ENCODE measurements at places on chromosomes 6 and 20.

DNA sequence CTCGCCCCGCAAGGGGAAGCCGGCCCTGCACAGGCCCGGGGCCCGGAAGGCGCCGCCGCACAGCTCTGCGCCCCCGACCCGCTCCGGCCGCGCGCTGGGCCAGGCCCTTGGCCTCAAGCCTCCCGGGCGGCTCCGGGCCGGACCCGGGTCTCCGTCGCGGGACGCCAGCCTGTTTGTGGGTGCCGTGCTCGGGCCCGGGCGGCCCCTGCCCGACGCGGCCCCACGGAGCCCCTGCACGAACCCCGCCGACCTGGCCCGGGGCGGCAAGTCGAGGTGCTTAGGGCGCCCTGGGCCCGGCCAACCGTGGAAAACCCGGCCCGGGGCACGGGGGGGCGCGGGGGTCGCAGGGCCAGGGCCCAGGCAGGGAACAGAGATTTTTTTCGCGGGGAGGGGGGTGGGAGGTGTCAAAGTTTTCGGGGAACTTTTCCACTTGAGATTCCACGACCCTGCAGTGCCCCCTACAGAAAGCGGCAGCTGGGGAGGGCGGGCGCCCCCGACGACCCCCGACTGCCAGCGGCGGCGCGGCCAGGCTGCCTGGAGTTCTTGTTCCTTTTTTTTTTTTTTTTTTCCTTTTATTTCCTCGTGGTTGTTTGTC is 805 bp upstream of the STX16 start:
- peak; percentile 23 for DNase-seq

- DNase-seq, result peak; percentile 61
Observed at GRCh38 chr6:20946022-20946421, 411.8 kb downstream of the CDKAL1 start.

GRCh38 chr20:57780906-57781305 is 71.1 kb upstream of the PMEPA1 start:
- no peak for DNase-seq

DNA sequence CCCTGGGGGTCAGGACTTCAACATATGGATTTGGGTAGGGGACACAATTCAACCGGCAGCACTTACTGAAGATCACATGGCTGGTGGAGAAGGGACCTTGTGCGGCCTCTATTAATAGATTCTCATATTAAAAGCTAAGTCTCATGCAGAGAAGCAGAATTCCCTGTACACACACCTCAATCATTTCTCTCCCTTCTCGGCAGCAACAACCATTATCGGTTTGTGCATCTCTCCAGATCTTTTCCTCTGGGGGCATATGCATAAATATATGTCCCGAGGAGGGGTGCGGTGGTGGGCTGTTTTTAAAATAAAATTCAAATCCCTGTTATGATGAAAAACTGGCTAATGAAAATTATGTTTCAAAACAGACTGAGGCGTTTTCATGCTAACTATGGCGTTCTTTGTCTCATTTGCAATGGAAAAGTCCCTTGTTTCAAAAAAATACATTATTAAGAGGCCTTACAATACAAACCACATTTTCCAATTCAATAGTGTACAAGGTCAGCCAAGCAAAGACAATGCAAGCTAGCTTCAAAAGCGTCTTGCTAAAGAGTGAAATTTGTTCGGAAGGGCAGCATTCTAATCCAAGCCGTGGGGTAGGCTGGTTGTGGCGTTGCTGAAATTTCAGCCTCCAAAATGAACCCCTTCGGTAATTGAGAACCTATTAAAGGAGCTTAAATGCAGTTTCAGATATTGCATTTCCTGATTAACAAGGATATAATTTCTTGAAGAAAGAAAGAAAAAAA is 17.3 kb downstream of the APCDD1L start:
- DNase-seq, result no peak

- DNase-seq, result no peak
Observed at GRCh38 chr20:4942331-4942730, 59.0 kb downstream of the SLC23A2 start.

DNA sequence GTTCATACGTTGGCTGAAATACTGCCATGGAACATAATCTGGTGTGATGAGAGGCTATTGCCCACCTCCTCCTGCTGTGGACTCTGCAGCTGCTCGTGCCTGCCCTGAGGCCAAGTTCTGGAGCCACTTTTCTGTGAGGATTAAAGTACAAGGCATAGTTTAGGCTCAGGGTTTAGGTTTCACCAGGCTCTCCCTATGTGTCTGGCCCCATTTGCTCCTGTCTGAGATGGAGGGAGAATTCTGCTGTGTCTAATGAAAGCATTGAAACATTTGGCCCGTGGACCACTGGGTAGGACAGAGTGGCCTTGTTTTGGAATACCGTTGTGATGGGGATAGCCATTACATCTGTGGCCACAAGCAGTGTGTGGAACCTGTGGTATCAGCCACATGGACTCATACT is 5.9 kb downstream of the WRNIP1 start:
- DNase-seq, result no peak

DNA sequence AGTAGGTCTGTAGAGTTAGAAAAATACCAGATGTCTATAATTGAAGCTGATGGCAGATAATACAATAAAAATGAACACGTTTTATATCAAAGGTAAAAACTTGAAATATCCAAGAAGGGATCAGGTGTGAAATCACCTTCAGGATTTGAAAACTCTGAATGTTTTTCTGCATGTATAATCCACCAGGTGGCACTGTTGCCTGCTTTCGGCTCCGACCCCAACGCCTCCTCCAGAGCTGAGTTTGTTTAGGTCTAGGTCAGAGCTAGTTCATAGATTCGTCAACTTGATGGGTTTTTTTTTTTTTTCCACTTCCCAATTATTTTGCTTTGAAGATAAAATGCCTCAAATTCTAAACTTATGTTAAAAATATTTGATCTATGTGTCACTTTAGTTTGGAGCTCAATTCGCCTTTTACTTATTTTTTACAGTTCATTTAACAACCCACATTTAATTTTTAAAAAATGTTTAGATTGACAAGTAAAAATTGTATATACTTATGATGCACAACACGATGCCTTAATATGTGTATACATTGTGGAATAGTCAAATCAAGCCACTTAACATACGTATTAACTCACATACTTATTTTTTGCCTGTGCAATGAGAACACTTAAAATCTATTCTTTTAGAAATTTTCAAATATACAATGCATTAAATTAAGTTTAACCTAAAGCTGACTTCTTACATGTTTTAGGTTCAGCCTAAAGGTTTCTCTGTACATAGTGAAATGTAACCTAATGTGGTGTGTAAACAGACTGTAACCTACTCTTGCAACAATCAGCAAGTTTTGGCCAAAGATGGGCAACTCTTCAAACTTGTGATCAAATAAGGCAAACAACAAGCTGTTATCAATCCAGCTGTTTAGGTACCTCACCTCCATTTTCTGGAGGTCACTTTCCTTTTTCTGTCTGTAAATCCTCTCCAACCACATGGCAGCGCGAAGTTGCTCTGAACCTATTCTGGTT is 39.4 kb upstream of the ENPP4 start:
- peak; percentile 60 for DNase-seq

DNA sequence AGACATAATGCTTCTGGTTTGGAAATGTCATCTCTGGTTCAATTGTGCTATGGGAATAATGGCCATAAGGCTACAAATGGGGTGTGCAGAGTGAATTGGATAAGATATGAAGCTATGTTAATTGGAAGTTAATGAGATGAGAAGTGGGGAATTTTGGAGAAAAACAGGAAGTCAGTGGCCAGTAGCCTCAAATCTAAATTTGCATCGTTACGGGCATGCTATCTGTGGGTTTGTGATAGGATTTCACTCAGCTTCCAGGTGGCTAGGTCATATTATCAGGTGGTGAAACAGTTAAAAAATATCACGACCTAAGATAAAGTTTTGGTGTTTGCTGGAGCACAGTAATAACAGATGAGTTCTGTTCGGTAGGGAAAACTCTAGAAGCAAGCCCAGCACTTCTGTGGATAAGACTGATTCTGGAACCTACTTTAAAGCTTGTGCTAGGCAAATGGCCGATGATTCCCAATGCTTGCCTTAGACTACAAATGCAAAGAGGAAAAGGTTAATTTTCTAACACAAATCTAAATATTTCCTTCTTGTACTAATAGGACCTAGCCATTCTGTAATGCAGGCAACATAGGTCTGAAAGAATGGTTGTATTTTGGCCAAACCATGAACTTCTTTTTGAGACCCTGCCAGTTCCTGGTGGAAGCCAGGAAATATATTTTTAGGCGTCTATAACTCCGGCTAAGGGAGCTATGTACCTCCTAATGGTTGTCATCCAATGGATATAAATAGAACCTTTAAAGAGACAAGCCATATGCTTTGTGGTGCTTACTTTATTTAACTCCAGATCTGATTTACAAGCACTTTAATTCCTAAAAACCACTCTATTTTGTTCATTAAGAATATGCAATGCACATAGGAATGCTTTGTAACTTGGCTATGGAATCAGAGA is 111.0 kb downstream of the PLCB1 start:
- DNase-seq, result no peak
